AG08395 (cell line): ENCODE measurements at places on chromosomes 16 and 17.
A peak's percentile ranks its signal among the peaks of the same experiment; 100 is the strongest.

- DNase-seq = no peak
Measured at GRCh38 chr16:84455031-84455430, 49.4 kb downstream of the MEAK7 start.

- no peak for DNase-seq
Measured at GRCh38 chr16:79297805-79298204, 302.7 kb downstream of the MAF start.

DNA sequence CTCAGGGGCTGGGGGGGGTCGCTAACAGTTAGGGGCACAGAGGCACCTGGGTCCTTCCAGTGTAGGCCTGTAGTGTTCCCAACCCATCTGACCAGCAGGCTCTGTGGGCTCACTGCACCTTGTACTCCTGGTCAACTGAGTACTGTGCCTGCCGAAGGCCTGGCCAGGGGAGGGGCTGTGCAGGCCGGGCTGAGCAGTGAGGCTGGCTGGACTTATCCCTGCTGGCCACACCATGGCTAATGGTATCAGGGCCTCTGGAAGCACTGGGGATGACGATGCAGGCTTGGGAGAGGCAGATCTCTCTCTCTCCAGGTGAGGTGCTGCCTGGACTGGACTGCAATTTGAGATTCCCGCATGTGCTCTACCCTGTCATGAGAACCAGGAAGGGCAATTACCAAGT, 58.9 kb upstream of the SDK2 start:
- DNase-seq = no peak

- DNase-seq = no peak
Measured at GRCh38 chr16:50547340-50548124, 664 bp upstream of the NKD1 start.

DNA sequence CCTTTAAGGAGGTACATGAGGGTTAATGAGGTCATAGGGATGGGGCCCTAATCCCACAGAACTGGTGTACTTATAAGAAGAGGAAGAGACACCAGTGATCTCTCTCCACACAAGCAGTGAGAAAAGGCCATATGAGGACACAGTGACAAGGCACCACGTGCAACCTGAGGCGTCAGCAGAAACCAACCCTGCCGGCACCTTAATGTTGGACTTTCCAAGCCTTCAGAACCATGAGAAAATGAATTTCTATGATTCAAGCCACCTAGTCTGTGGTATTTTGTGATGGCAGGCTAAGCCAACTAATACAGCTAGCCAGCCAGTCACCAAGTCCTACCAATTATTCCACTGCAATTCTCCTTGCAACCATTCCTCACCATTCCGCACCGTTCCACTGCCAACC, 39.5 kb downstream of the COPRS start:
- no peak for DNase-seq

GRCh38 chr17:81153340-81153803, 11.9 kb upstream of the PVALEF start:
- peak; percentile 47 for DNase-seq

GRCh38 chr17:43014649-43015542, 7.3 kb downstream of the VAT1 start:
- no peak for DNase-seq

GRCh38 chr17:42287977-42288802, at the start of gene STAT5A:
Gene STAT5A, plus strand, starts transcription at chr17:42288498. Its CDS starts 914 bp downstream, at chr17:42289412.
- peak; percentile 91 for DNase-seq

GRCh38 chr17:72512649-72513556, 392.1 kb downstream of the SOX9 start:
- no peak for DNase-seq

GRCh38 chr17:57366558-57367351, 110.4 kb downstream of the MSI2 start:
- no peak for DNase-seq

DNA sequence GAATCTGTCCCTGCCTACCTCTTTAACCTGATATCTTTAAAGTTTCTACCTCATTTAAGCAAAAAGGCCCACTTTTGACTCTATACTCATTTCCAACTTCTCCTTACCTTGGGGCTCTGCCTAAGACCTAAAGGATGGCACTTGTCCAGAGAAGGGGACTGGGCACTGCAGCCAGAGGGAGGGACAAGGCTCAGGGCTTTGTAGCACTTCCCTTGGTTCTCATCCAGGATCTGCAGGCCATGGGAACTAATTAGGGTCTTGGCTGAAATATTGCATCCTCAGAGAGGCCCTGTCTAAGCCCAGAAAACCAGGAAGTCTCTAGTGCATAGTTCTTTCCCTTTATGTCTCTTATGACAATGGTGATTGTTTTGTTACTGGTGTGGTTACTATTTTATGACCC, 37.3 kb downstream of the IRX5 start:
- DNase-seq = no peak

- DNase-seq = peak; percentile 7
Measured at GRCh38 chr17:31096106-31096436, 1.3 kb downstream of the NF1 start.
